ENCODE measurements at places on chromosomes 13 and 19. TPM values are rescaled to one million over a fixed set of nuclear protein-coding genes. Genes with fewer than 3 reads are reported as not detected.

GFY gene
- total RNA-seq = not detected

MRI1 gene
- 23.4 TPM for total RNA-seq

MAB21L1 gene
- total RNA-seq = not detected

ETV2 gene
- total RNA-seq = 2.0 TPM

STXBP2 gene
- total RNA-seq = 138 TPM

ELSPBP1 gene
- not detected for total RNA-seq

DKKL1 gene
- 0.79 TPM for total RNA-seq

SIGLEC7 gene
- not detected for total RNA-seq

CBARP gene
- 0.18 TPM for total RNA-seq

CPB2 gene
- total RNA-seq = not detected

KLHL26 gene
- 7.9 TPM for total RNA-seq

PSPN gene
- 2.9 TPM for total RNA-seq

PLIN5 gene
- 2.2 TPM for total RNA-seq

ALDH16A1 gene
- 30.6 TPM for total RNA-seq

ANKRD24 gene
- total RNA-seq = 4.8 TPM

DZIP1 gene
- total RNA-seq = not detected

ADGRE3 gene
- not detected for total RNA-seq

CYP2F1 gene
- total RNA-seq = not detected

ERICH6B gene
- total RNA-seq = not detected

PROSER1 gene
- 85.8 TPM for total RNA-seq

CYP4F2 gene
- total RNA-seq = not detected

KIR3DL2 gene
- total RNA-seq = not detected

MPND gene
- 19.1 TPM for total RNA-seq

Data from OCI-LY7 (cell line).